Stimulated activated CD8-positive, alpha-beta memory T cell treated with anti-CD3 and anti-CD28 coated beads, Interleukin-4, amount 100 ng/mL, for 1 hour (primary cell): ENCODE measurements at places on chromosomes 7 and 10.

DNA sequence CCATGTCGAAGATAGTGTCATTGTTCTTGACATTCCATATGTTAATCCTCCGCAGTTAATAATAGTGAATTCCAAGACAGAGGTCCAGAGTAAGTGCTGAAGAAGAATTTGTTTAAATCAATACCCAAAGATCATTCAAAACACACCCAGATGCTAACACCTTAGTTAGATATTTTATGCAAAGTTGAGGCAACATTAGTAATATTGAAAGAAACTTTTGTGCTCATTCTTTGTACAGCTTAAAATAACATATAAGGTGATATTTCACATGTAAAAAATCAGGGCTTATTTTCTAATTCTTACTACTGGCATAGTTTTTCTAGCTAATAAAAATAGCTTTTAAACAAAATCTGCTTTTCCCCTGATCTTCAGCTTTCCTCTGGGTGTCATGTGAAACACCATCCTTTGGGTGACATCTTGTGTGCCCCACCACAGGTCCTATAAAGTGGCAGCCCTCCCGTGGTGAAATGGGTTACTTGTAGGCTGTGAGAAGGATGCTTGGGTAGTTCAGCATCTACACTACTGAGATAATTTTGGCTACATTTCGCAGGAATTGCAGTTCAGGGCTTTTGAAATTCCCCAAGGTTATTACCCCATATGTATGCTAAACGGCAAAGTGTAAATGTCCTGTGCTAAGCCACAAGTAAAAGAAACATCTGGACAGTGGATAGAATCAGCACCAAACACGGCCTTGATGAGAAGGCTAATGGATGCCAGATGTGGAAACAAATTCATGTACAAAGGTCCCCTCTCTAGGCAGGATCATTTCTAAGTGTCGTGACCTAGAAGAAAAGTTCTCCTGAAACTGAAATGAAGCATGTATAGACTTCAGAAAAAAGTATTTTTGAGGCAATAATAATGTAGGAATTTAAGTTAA lies 105.4 kb downstream of the GRM3 start:
- no peak for DNase-seq

GRCh38 chr7:120588416-120588815 lies 269.5 kb downstream of the TSPAN12 start:
- no peak for DNase-seq

- no peak for DNase-seq
These were observed 251.8 kb downstream of the BMPER start for GRCh38 chr7:34157137-34157536.

GRCh38 chr10:73859428-73859783 lies 14.9 kb downstream of the CAMK2G start:
- no peak for DNase-seq

GRCh38 chr10:81995254-81995653 lies 120.3 kb downstream of the NRG3 start:
- DNase-seq: no peak
